ENCODE measurements at places on chromosomes 1 and 21.

DNA sequence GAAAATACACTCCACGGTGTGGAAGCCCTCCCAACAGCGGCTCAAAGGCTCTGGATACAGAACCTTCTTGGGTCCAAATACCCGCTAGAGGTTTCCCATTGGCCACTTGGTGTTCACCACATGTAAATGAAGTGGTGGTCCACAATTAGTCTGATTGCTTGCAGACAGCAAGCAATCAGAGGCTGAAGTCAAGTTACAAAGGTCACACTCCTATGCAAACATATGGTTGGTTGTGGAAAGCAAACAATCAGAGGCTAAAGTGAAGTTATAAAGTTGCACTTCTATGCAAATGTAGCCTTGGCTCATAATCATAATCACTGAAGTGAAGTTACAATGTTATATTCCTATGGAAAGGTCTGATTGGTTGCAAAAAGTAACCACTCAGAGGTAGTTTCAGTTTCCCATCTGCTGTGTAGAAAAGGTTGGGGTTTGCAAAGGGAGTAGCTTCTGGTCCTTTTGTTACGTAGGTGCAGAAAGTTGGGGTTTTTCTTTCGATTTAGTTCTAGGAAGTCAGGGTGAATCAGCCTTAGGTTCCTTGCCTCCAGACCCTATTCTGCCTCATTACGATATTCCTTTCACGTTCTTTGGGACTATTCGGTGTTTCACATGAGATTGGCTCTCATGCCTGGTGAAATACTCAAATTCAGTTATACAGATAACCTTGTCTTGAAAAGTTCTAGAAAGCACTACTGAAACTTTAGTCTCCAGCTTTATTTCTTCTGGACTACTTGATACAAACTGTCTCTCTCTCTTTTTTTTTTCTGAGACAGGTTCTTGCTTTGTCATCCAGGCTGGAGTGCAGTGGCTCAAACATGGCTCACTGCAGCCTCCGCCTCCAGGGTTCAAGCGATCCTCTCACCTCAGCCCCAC lies 36.7 kb upstream of the MTF2 start:
- DNase-seq: no peak

- no peak for DNase-seq
Measured at GRCh38 chr21:43211072-43211759, 42.4 kb downstream of the CRYAA start.

DNA sequence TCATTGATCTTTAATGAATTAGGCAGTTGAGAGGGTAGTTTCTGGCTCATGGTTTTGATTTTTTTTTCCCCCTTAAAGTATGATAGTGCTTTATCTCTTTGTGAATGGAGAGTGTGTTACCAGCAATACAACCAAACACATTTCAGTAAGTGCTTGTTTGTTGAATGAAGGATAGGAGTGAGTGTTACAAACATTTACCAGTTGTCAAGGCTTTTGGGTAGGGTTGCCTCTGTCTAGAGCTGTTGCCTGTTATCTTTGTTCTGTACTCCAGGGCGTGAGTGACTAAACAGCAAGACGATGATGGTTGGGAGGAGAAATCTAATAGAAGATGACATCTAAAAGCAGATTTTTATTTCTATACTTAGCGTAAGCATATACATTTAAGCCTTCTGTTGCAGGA lies 21.5 kb downstream of the MAP3K7CL start:
- DNase-seq: no peak

- DNase-seq: no peak
Measured at GRCh38 chr1:247407180-247407616, 8.8 kb upstream of the NLRP3 start.

DNA sequence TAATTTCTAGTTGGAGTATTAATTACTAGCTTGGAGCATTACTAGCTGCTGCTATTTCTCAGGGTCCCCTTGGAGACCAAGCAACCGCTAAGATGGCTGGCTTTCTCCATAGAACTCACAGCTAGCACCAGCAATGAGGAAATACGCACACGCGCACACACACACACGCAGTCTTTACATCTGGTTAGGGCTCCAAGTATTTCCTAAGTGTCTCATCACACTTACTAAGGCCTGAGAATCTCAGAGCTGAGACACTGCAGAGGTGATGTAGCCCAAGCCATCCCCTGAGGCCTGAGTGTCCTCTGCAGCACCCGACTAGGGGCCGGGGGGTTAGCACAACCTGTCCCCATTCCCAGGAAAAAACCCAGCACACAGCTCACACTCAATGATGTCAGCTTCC lies 42.5 kb downstream of the ITPKB start:
- no peak for DNase-seq

- DNase-seq: no peak
Measured at GRCh38 chr1:184504040-184504954, 117.5 kb downstream of the C1orf21 start.

- no peak for DNase-seq
Measured at GRCh38 chr1:234730770-234731568, 121.0 kb upstream of the IRF2BP2 start.

GRCh38 chr1:205787287-205787916 lies 12.1 kb upstream of the RAB29 start:
- no peak for DNase-seq

DNA sequence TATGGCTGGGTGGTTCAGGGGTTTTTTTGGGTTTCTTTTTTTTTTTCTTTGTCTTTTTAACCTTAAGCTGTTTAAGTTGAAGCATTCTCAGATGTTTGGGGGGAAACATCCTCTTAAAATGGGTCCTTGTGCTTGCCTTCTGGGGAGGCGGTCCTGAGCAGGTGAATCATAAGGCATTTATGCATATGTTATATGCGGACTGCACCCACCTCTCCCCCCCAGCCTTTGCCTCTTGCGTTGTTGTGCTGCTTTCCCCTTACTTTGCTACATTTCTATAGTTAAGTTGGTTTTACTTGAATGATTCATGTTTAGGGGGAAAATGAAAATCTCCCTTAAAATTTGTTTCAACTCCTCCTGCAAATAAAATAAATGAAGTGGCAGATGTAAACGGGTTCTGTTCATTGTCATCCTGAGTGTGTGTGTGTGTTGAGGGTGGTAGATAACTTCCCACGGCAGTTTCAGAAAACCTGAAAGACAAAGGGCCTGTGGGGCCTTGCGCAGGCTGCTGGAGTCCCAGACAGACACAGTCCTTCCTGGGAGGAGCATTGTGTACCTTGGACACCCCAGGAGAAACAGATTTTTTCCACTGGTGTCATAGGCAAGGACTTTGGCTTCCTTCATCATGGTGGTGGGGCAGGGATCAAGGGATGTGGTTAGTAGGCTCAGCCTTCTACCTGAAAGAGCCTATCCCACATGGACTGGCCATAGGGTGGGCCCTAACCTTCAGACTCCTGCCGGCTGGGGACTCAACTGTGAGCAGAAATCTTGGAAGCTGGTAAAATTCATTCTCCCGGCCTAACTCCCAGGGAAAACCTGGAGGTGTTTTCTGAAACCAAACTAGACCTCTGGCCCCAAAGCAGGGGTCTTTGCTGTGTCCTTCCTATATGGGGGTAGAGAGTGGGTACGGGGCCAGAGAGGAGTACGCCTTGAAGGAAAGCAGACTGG lies 926 bp upstream of the SH3D21 start:
- DNase-seq: no peak

- no peak for DNase-seq
Measured at GRCh38 chr1:97833881-97834280, 87.0 kb downstream of the DPYD start.

DNA sequence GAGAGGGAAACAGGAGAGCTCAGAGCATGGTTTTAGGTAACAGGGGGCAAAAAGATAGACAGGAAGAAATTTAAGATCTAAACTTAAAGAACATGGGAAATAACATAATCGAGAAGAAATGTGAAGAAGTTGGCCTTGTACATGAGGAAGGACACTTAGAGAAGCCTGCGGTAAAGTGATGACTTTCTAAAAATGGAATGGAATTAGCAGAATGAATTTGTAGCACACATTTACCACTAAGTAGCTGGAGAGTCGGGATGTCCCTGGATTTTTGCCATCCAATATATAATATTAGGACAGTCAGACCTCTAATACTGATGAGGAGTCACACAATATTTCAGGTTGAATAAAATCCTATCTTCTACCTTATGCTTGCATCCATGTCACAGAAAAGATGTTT lies 77.7 kb upstream of the C1orf87 start:
- DNase-seq: no peak

GRCh38 chr1:200526709-200527612 lies 93.6 kb downstream of the KIF14 start:
- no peak for DNase-seq

DNA sequence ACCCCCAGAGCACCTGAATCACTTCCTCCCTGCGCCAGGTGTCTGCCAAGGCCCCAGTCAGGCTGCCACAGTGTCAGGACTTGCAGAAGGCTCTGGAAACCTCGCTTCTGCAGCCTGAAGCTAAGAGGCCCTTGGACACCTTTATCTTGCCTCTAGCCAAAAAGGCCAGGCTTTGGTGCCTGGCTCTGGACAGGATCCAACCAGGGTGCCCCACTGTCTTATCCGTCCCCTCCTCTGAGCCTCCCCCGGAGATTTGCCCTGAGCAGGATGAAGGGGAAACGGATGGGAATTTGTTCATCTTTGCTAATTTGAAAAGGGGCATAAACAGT lies 12.8 kb upstream of the CLSTN1 start:
- no peak for DNase-seq

DNA sequence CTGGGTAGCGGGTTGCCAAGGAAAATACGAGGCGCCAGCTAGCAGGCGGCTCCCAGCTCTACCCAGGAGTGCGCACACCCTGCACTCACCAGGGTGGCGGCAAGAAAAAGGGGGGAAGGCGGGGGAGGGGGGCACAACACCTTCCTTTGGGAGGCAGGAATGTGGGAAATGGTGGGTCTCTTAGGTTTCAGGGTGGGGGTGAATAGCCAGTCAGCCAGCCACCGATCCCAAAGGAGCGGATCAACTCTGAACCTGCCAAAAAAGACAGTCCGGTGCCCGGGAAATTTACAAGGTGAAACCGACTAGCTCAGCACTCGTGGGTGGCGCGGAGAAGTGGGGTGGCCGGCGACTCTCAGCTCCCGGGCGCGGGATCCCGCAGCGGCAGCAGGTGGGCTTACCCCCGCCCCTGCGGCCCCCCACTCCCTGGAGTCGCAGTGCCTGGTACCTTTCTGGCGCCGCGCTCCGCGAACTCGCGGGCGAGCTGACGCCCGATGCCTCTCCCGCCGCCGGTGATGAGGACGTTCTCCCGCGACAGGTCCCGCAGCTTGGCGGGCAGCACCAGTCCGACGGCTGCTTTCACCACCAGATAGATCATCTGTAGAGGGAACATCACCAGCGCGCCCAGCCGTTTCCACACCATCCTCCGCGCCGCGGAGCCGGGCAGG lies 1.2 kb downstream of the DHRS3 start:
- no peak for DNase-seq

DNA sequence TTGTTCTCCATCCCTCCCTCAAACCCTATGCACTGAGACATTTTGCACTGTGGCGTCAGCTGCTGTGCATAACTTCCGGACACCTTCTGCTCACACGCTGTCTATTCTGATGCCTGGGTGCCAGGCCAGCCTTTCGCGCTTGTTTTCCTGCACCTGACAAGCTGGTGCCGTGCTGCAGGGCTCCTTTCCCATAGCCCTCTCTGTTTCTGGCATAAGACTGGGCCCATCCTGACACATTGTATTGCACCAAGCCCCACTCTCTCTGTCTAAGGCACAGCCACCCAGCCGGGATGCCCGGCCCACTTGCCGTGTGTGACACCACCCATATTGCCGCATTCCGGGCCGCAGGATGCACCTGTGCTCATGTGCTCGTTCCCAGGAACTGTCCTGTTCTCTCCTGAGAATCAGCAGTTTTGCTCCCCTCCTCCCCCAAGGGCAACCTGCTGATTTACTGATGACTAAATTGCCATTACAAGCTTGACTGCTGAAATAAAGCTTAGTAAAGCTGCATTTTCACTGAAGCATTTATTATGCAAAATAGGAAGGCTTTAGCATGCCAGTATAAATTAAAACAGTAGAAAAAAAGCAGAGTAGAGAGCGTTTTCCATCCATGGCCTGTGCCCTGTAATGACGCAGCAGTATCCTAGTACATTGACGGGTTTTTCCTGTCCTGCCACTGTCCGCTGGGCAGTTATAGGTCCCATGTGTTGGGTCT lies 88.0 kb downstream of the CD247 start:
- no peak for DNase-seq

DNA sequence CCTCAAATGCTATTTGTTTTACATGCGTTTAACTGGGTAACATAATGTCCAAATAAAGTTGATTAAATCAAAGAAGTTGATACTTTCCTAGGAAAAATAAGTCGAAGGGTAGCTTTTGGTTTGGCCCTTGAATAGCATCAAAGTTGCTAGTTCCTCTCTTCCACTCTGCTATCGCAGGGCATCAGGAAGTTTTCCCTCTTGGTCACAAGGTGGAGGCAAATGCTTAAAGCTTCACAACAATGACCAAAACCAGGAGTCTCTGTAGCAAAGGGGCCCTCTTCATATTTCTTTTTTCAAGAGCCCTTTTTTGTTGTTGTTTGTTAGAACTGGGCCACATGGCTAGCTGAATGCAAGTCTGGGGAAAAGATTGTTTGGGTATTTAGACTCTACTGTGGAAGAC lies 668.4 kb downstream of the KCNT2 start:
- DNase-seq: no peak

DNA sequence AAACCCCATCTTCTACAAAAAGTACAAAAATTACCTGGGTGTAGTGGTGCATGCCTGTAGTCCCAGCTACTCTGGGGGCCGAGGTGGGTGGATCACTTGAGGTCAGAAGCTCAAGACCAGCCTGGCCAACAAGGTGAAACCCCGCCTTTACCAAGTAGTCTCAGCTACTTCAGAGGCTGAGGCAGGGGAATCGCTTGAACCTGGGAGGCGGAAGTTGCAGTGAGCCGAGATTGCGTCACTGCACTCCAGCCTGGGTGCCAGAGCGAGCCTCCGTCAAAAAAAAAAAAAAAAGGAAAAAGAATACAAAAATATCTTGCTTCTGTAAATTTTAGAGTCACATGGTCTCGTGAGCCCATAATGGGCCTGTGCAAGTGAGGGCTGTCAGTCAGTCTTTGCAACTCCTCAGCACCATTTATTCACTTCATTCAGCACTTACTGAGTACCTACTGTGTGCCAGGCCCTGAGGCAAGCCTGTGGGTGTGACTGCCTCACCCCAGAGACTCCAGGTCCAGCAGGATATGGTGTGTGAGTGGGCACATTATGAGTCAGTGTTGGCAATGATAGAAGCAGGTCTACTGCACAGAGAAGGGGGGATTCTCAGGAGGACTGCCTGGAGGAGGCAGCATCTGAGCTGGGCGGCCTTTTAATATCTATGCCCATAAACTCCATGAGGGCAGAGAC lies 46.8 kb upstream of the TARDBP start:
- no peak for DNase-seq

- DNase-seq: no peak
Measured at GRCh38 chr1:170700842-170701615, 37.1 kb downstream of the PRRX1 start.

- DNase-seq: no peak
Measured at GRCh38 chr21:38951095-38951730, 145.5 kb downstream of the ETS2 start.

GRCh38 chr1:107966550-107966949 lies 1.6 kb upstream of the VAV3 start:
- DNase-seq: no peak

All from NCI-H524 treated with DMSO at 0.1 percent for 48 hours (cell line).